ENCODE measurements at places on chromosomes 7 and 10.

- DNase-seq: no peak
Measured at GRCh38 chr7:33072471-33072870, 9.9 kb upstream of the NT5C3A start.

DNA sequence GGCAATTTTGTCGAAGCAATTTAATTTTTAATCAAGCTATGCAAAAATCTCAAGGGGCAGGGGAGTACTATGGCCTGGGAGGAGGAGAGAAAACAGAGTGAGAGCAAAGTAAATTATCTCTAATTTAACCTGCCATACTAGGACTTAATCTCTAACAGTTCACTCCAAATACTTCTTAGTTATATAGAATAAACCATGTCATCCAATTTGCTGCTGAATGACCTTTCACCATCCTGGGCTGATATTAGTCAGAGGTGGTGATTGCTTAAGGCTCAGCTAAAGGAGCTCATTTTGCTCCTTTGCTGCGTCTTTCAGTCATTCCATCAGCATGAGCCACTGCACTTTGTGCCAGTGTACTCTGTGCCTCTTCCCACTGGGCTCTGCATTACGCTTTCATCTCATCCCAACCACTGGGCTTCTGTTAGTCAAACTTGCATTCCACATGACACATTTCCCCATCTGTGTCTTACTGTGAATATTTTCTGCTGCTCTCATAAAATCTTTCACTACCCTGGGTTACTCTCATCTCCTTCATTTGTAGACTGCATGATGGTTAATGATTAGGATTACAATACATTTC is 84.3 kb downstream of the CD36 start:
- no peak for DNase-seq

GRCh38 chr10:88881320-88881719 is 1.3 kb downstream of the STAMBPL1 start:
- no peak for DNase-seq

GRCh38 chr10:8037199-8037801 is 17.2 kb upstream of the GATA3 start:
- no peak for DNase-seq

DNA sequence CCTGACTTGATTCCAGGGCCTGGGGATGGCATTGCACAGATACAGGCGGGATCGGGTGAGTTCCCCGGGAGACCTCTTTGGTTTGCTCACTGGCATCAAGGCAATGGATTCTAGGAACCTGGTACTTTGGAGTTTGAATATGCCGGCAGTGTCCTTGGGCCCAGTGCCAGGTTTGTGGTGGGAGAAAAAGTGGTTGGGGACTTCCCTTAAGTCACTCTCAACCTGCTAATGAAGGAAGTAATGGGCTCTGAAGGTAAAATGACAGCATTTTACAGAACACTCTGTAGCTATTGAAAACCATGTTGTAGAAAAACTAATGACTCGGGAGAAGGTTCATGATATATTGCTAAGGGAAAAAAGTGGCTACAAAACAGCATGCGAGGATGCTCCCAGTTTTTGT is 129.9 kb downstream of the CFAP58 start:
- no peak for DNase-seq

GRCh38 chr7:112122144-112122543 is 84.1 kb downstream of the DOCK4 start:
- DNase-seq: no peak

- no peak for DNase-seq
Measured at GRCh38 chr7:92306153-92306552, 60.4 kb downstream of the ANKIB1 start.

DNA sequence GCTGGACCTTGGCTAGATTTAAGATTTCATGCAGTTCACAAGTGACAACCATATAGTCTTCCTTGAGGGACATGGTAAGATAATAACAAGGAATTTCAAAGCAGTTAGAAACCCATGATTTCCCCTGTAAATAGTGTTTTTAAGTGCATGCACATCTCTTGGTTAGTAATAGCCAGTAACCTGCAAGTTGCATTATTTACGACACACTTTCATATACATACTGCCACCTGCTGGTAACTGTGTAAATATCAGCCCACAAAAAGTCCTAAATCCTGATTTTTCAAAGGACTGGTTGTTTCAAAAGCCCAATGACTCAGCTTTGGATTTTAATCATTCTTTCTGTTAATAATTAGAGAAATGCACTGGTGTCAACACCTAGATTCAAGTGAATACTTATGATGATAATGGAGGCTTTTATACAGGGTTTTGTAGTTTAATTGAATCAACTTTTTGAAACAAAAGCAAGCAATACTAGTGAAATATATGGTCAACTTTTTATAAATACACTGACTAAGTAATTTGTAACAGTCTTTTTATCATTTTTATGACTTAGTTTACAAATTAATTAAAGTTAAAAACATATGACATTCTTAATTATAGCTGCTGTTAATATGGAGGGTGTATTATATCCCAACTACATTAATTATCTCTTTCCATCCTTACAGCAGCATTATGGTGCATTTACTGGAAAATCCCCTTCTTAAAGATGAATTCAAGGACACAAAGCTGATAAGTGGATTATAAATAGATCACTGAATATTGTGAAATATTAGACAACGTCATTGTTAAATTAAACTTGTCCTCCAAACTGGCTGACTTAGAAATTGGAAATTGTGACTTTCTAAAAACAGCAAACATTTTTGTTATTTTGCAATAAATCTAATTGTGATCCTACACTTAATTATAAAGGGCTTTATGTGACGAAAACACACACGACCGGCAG is 367.7 kb upstream of the SEMA3D start:
- DNase-seq: no peak

DNA sequence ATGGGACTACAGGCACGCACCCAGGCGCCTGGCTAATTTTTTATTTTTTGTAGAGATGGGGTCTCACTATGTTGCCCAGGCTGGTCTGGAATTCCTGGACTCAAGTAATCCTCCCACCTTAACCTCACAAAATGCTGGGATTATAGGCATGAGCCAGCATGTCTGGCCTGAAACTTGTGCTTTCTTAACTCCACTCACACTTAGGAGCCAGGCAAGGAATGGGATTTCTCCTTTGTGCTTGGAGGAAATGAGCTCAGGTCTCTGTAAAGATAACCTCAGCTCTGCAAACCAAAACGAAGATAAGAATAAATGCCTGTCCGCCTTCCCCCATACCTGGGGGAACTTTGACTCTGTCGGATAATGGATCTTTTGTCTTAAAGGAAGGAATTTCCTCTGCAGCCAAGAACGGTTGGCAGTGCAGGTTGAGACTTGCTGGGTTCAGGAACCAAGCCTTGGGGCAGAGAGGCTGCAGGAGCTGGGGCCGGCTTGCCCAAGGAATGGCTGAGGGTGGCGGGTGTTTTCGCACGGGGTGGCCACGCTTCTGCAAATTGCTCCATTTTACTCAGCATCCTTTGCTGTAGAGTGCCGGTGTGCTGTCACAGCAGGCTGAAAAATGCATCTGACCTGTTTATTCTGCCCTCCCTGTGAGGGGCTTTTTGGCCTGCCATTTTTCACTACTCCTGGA is 174.2 kb downstream of the KIAA1217 start:
- DNase-seq: peak; percentile 76

- no peak for DNase-seq
Measured at GRCh38 chr10:124494046-124494807, 32.6 kb downstream of the LHPP start.

- no peak for DNase-seq
Measured at GRCh38 chr10:92384741-92385140, 93.8 kb downstream of the MARCHF5 start.

- DNase-seq: no peak
Measured at GRCh38 chr7:45118889-45119331, 7.4 kb upstream of the TBRG4 start.

- DNase-seq: peak; percentile 79
Measured at GRCh38 chr7:50492770-50493519, 42.8 kb upstream of the FIGNL1 start.

- no peak for DNase-seq
Measured at GRCh38 chr7:80467069-80467468, 44.8 kb downstream of the GNAT3 start.

DNA sequence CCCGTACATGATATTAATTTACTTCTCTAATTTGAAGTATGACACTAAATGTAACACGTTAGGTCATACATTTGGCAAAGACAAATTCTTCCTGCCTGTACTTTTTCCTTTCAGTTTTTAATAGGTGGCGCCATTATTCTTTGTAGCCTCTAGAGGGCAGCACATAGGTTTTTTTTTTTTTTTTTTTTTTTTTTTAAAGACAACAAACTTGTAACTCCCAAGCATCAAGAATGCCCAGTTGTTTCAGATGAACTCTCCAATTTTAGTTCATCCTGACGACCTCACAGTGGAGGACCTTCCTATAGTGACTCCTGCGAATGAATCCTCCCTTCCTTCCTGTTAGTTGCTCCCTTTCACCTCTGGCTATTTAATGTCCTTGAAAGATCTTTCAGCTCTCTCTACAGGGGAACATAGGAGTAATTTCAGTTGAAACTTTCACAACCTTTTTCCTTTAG is 139.3 kb upstream of the HDAC9 start:
- peak; percentile 20 for DNase-seq

DNA sequence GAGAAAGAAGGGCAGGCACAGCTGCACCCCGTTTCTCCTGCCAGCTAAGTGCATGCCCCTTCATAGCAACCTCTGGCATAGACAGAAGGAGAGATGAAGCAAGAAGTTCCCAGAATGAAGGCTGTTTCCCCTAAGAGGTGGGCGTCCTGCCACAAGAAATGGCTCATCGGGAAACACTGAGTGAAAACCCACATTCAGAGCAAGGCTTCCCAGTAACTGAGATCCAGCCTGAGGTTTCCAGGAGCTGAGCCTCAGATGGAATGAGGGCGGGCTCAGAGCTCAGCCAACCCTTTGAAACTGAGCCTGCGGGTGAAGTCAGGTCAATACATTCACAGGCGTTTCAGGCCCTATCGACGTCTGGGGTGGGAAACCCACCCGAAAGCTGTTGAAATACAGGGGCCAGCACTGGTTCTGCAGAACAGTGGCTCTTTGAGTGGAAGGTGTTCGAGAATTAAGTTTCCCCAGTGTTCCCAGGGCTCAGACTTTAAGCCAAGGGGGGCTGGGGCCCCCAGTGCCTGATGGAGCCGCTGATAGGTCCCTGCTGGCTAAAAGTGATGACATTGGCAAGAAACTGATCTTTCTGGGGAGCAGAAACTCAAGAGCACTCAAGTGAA is 510.2 kb downstream of the RPS24 start:
- DNase-seq: no peak

DNA sequence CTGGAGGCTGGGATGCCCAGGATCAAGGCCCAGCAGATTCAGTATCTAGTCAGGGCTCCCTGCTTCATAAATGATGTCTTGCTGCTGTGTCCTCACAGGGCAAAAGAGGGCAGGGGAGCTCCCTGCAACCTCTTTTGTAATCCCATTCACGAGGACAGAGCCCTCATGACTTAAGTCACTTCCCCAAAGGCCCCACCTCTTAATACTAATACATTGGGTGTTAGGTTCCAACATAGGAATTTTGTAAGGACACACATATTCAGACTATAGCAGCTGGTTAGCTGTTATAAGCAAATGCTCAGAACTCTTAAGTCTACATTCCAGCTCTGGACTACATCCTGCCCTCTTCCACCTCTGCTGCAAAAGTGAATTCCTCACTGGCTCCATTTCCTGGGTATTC is 63.0 kb downstream of the VOPP1 start:
- DNase-seq: no peak

DNA sequence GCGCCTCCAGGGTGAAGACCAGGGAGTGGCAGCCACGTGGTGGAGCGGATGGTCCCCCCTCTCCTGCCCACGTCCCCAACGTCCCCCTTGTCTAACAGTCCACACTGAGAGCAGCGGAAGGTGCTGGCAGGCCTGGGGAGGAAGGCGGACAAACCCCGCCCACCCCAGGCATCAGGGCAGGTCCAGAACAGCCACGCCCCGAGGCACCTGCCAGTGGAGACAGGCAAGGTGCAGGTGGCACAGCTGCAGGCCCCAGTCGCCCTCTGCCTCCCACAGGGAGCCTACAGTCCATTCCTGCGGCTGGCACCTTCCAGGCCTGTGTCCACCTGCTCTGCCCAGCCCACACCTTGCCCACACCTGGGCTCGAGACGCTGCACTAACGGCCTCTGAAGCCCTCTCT is 24.9 kb downstream of the CYP2W1 start:
- DNase-seq: peak; percentile 34

DNA sequence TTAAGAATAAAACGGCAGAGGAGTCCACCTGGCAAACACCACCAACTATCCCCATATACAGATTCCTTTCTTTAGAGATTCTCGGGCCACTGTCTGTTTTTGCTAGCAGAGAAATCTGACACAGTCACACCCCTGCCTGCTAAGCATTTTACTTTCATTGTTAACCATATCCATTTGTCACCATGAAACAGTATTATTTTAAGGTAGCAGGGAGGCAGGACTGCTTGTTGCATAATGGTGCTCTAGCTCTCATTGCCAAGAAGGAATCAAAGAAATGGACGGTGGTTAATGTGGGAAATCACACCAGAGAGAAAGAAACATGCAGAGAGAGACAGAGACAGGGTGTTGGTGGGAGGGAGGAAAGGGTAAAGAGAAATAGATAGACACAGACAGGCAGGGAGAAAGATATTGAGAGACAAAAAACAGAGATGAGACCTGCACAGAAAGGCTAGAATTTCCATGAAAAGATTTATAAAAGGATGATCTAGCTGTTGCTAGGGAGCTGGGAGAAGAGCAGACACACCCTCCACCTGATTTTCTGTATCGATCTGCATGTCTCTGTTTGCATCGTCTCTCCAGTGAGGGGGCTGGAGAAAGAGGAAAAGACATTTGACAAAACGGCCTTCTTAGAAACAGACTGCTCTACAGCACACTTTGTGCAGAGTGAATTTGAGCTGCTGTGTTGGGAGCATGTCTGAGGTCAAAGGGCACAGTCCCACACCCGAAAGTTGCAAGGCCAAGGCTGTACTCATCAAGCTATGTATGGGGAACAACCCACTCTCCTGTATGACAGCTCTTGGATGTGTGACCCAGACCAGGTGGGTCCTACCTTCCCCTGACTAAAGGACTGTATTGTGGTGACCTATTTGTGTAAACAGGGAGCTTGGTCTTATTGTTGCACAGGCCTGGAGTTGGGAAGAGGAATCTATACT is 303.1 kb downstream of the FZD1 start:
- no peak for DNase-seq

- no peak for DNase-seq
Measured at GRCh38 chr7:31724696-31725095, 37.7 kb downstream of the PPP1R17 start.

DNA sequence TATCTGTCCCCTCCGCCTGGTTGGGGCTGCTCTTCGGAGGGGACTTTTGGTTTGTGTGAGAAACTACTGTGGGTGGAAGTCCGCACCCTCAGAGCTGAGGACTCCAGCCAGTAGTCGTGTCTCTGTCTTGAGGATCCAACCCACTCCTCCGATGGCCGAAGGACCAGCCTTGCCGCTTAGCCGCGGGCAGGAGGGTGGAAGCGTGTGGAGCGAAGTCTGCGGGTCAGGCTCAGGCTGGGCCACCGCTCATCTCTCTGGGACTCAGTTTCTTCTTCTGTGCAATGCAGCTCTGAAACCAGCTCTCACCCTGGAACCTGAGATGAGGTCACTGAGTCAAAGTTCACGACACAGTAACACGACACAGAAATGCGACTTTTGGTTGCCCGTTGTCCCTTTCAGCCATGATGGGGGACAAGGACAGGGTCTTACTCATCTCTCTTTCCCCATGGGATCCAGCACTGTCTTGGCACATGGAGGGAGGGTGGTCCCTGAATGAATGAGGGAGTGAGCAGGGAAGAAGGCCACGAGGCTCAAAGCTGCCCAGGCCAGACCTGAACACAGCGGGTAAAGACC is 133.3 kb upstream of the PODXL start:
- no peak for DNase-seq

GRCh38 chr7:141275350-141275749 is 201.5 kb downstream of the TMEM178B start:
- DNase-seq: no peak

Data from T47D (cell line).